ENCODE measurements at places on chromosomes 13 and 19.

GRCh38 chr13:108433976-108434755, 164.6 kb downstream of the TNFSF13B start:
- no peak for DNase-seq

DNA sequence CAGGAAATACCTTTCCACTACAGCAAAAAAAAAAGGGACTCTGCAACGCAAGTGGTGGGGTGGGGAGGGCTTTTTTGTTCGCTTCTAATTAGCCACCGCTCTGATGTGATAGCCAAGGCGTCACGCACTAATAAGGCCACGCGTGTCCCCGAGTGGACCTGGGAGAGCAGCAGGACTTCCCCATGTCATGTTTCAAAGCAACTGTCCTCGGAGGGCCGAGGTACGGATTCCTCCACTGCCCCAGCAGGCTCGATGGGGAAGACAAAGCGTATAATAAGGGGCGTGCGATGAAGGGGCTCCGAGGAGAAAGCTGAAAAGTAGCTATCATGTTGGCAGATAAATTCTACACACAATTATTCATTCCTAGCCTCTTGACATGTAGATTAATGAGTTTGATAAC, 179.7 kb upstream of the ZNF507 start:
- DNase-seq, result no peak

DNA sequence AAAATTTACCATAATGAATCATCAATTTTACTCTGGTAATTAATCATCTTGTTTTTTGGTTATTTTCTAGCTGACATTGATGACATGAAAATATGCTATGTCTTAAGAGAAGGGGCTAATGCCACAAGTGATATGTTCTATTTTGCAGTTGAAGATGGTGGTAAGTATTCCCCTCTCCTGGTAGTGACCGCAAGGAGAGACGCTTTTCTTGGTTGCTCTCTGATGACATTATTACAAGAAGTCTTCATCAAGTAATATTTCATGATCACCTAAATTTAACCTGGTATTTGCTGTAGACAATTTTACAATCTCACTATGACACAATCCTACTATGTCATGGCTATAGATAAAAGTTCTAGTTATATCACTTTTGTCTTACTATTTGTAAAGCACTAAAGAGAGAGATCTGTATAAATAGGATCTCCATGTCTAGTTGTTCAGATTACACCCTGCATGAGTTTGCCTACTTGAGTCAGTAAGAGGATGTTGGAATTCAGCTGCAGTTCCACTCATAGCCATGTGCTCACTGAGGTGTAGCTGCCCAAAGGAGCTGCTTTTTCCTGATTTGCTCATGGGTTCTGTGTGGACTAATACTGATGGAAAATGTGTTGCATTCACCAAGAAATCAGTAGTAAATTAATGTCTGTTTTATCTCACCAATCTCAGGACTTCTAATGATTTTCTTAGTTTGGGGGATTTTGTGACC, 10.9 kb downstream of the FREM2 start:
- DNase-seq, result no peak

DNA sequence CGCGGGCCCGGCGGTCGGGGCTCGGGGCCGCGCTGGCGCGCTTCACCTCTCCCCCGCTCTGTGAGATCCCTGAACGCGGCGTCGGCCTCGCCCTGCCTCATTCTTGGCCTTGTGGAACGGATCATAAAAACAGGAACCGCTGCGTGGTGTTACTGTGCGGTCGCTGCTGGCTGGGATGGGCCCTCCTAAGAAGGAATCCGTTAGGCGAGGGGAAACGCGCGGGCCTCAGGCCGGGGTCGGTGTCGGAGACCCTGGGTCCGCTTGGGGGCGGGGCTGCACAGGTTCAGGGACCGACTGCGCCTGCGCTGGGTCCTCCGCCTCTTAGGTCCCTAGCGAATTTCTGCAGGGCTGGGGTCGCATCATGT, 381 bp downstream of the CKAP2 start:
- peak; percentile 61 for DNase-seq

DNA sequence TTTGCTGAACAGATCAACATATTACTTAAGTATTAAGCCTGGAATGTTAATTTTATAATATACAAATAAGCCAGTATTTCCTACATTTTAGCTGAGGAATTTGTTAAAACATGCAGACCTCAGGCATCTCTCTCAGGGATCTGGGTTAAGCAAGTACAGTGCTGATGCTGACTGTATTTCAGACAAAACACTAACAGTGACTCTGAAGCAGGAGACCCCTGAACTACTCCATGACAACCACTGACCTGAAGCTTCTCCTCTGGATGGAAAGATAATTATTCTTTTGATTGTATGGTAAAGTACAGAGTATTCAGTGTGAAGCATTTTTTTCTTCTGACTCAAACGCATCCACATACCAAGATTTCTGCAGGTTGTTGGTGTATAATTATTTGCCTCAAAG, 680.8 kb downstream of the LIG4 start:
- no peak for DNase-seq

GRCh38 chr19:33482476-33482875, 39.1 kb downstream of the PEPD start:
- peak; percentile 11 for DNase-seq

DNA sequence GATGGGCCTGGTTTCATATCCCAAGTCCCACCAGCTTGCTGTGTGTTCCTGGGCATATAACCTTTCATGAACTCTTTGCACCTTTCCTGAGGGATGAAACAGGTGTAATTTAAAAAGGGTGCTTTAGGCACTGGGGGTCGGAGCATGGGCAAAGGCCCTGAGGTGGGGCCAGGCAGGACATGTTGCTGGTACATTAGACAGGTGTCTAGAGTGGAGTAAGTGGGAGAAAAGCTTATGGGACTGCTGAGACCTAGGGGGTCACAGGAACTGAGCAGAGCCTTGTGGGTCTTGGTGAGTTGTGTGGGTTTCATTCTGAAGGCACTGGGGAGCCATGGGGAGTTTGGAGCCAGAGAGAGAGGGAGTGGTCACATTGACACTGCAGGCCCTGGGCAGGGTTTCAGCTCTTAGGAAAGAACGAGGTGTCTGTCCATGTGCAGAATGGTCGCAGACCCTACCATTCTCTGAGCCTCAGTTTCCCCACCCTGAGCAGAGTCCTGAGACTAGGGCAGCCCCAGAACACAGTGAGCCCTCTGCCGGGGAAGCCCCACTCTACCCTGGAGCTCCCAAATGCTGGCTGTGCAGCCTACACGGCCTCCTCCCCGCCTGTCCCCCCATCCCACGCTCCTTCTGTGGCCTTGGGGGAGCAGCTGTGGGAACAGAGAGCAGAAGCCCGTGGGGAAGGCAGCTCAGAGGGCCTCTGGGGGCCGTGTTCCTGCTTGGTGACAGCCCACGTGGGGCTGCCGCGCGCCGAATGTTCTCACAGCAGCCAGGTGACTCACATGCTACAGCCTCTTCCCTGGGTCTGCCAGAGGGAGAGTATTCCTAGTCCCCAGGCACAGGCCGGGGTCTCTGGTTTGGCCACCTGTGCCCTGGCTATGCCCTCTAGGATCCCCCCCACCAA, 7.3 kb upstream of the HOMER3 start:
- DNase-seq, result no peak

GRCh38 chr13:40943073-40943472, 76.0 kb downstream of the ELF1 start:
- DNase-seq, result no peak

DNA sequence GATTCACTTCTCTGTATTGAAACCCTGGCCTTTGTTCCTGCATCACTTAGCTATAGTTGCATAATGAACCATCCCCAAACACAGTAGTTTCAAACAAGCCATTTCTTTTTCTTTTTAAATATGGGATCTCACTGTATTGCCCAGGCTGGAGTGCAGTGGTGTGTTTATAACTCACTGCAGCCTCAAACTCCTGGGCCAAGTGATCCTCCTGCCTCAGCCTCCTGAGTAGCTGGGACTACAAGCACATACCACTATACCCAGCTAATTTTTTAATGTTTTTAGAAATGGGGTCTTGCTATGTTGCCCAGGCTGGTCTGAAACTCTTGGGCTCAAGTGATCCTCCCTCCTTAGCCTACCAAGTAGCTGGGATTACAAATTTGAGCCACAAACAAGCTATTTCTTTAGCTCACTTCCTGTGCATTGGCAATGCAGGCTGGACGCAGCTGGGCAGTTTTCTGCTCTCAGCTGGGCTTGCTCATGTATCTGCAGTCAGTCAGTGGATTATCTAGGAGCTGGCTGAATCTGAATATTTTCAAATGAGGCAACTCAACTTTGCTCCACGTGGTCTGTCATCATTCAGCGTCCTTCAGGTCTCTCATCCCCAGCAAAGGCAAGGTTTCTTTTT, 49.5 kb upstream of the SIN3B start:
- no peak for DNase-seq

DNA sequence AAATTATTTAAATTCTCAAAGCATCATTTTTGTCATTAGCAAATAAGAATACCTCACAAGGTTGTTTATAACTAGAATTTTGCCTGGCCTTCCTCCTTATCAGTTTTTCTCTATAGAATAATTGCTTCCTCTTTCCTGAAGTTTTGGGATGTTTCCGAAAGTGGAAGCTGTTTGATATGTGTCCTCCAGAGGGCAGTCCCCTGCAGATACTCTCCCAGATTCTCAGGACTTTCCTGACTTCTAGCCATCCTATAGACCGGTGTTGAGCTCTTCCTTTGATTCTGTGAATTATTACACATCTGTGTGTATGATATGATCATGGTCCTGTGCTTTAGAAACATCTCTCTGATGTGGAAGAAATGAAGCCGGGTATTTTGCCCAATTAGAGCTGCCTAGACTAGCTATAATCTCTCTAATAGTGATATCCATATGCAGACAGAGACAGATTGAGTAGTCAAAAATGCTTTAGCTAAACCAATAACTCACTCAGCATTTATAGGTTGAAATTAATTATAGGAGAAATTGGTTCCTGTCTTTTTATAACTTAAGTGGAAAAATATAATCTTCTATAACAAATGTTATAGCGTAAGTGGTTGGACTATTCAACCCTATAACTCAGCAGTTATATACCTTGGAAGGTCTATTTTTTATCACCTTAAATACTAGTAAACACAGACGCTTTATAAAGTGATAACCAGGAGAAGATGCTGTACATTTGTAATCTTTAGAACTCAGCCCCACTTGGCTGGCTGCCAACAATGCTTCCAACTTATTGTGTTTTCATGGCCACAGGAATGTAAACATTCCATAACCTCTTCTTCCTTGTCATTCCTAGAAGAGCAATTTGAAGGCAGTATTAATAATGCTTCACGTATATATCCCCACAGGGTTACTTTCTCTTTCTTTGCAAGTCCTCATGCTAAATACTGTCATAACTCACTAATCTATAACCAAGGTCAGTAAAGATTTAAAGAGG, 201.0 kb upstream of the RXFP2 start:
- peak; percentile 78 for DNase-seq

DNA sequence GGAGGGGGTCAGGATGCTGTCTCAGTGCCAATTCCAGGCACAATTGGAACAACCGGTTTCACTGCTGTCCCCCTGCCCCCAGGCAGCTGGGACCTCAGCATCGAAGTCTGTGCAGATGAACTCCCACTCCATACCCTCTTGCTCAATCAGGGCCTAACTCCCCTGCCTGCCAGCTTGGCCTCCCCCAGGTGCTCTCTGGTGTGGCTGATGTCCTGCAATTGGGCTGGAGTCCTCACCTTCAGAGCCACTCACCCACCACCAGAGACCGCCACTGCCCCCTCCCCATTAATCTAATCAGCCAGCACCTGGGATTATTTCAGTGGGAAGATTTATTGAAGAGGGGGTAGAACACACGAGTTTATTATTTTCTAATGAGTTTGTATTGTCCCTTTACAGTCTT, 118.8 kb downstream of the MIPEP start:
- DNase-seq, result no peak

DNA sequence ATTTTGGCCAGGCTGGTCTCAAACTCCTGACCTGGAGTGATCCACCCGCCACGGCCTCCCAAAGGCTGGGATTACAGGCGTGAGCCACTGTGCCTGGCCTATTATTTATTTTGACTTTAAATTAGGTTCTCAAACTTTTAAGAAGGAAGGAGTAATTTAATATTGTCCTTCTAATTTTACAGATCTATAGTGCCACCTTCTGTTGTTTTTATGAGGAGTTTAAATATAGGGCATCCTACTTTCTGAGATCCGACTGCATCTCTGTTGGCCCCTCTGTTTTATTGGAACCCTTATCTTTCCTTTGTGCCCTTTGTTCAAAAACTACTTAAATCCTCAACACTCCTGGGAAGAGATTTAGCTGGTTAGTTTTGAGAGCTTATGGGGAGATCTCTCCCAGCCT, 25.4 kb upstream of the ZMYM5 start:
- DNase-seq, result peak; percentile 4

DNA sequence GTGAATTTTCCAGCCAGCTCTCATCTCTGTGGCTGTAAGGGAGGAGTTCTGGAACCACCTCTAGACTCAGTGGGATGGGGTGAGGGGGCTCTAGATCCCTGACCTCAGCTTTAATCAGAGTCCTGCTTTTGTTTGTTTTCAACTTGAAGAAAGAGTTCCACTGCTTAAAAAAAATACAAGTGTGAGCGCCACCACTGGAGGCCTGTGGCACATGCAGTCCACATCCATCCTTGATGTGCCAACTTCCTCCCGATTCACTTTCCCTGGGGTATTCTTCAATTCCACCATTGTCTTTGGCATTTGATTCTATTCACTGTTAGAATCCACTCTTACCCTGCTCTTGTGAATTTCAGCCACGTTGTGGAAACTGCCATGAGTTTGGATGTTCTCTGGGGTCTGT, 62.4 kb upstream of the GJB6 start:
- no peak for DNase-seq

DNA sequence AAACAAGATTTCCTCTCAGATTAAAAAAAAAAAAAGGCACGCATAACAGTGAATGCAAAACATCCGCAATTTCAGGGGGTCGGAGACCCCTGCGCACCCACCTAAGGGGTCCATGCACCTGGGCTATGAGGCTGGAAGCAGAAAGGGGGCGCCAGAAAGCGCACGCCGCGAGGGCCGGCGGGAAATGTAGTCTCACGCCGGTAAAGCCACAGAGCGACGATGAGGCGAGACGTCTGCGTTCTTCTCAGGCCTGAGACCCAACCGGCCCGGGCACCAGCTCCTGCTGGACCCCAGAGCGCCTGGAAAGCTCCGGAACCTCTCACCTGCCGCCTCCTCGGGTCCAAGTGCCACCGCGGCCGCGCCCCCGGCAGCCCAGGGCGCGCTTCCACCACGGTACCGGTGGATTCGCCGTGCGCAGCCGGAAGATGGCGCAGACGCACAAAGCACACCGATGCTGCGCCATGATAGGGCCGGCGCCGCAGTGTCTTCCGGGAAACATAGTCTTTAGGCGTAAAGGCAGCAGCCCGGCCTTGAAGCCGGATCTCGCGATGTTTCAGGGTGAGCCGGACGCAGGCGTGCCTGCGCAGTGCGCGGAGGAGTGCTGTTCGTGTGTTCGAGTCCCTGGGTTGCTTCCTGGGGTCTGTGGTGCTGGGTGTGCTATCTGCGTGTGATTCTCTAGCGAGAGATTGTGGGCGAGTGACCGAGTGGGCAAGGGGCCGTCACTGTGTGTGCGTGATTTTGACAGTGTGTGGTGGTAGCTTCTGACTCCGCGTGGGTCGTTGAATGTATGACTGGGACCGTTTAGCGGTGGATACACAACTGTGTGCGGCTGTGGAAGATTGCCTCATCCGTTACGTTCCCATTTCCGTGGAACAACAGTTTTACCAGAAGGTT, at the start of gene ZNF582:
Gene ZNF582 (minus strand): TSS at position 416 of the 894 bp plus-strand sequence. CDS start 1,782 bp downstream, outside the sequence.
- DNase-seq, result peak; percentile 97

GRCh38 chr13:26435646-26436045, 121.8 kb upstream of the WASF3 start:
- no peak for DNase-seq

- DNase-seq, result no peak
These were observed 2.5 kb upstream of the RPL36 start for GRCh38 chr19:5687360-5688198.

GRCh38 chr19:40610396-40611064, 9.4 kb downstream of the LTBP4 start:
- no peak for DNase-seq

- DNase-seq, result peak; percentile 97
These were observed 159.0 kb downstream of the RNF17 start for GRCh38 chr13:24922745-24923591.

- peak; percentile 77 for DNase-seq
These were observed 321.7 kb downstream of the SUCLA2 start for GRCh38 chr13:47679401-47679800.

Data from fibroblast of skin of right quadriceps (primary cell).